Left colon (tissue), 2 donors: ENCODE measurements at places on chromosomes 7 and 10. TPM values are rescaled to one million over a fixed set of nuclear protein-coding genes. Genes with fewer than 3 reads are reported as not detected.

HOXA2 gene
- 2.7 TPM for total RNA-seq

HDAC9 gene
- total RNA-seq: 12.3 TPM

TEX36 gene
- not detected for total RNA-seq

SYT15 gene
- 2.2 TPM for total RNA-seq

ABCC2 gene
- total RNA-seq: 0.89 TPM

BUD31 gene
- total RNA-seq: 79.0 TPM

SPDYE2 gene
- not detected for total RNA-seq

PRPS1L1 gene
- not detected for total RNA-seq

SAMD9L gene
- 22.6 TPM for total RNA-seq

NSUN5 gene
- 24.1 TPM for total RNA-seq

AGMO gene
- total RNA-seq: 0.37 TPM

MPP7 gene
- 30.4 TPM for total RNA-seq

FAM25A gene
- not detected for total RNA-seq

TMEM270 gene
- total RNA-seq: not detected

CRYGN gene
- not detected for total RNA-seq

LEP gene
- total RNA-seq: not detected

INA gene
- total RNA-seq: 0.78 TPM

PNLIPRP3 gene
- 0.14 TPM for total RNA-seq

ADIRF gene
- 73.1 TPM for total RNA-seq

NUTM2E gene
- 0.45 TPM for total RNA-seq

OR9A4 gene
- not detected for total RNA-seq

PRSS37 gene
- total RNA-seq: not detected

KDM7A gene
- total RNA-seq: 33.4 TPM

STEAP1 gene
- 16.8 TPM for total RNA-seq

SLC18A3 gene
- total RNA-seq: 0.12 TPM

ATG9B gene
- total RNA-seq: not detected

CALHM1 gene
- total RNA-seq: not detected

OAT gene
- 70.0 TPM for total RNA-seq

ANKRD1 gene
- not detected for total RNA-seq

PPP1R17 gene
- total RNA-seq: not detected

SLC29A4 gene
- 23.4 TPM for total RNA-seq

CALHM3 gene
- total RNA-seq: not detected

GTF2IRD1 gene
- total RNA-seq: 14.8 TPM

PIK3CG gene
- 3.6 TPM for total RNA-seq

ZNF277 gene
- total RNA-seq: 20.1 TPM

PAX4 gene
- 0.98 TPM for total RNA-seq

TACC2 gene
- total RNA-seq: 107 TPM

STOX1 gene
- 1.4 TPM for total RNA-seq

CTTNBP2 gene
- 2.2 TPM for total RNA-seq

GSTO2 gene
- total RNA-seq: 13.7 TPM

PON1 gene
- not detected for total RNA-seq

RSPH10B2 gene
- total RNA-seq: 0.39 TPM

ANTXRL gene
- not detected for total RNA-seq

COL1A2 gene
- 103 TPM for total RNA-seq

FXYD4 gene
- total RNA-seq: not detected

STRIP2 gene
- 2.4 TPM for total RNA-seq

CRHR2 gene
- 0.09 TPM for total RNA-seq

ZNF239 gene
- total RNA-seq: 1.5 TPM

LRWD1 gene
- total RNA-seq: 15.2 TPM

NEBL gene
- total RNA-seq: 17.9 TPM

HOGA1 gene
- total RNA-seq: not detected

SGPL1 gene
- total RNA-seq: 82.2 TPM

VWA2 gene
- total RNA-seq: 1.1 TPM

SPOCK2 gene
- 4.5 TPM for total RNA-seq

MAGI2 gene
- 3.5 TPM for total RNA-seq
